ENCODE measurements at places on chromosomes 5 and 9. TPM values are rescaled to one million over a fixed set of nuclear protein-coding genes. Genes with fewer than 3 reads are reported as not detected.

DNA sequence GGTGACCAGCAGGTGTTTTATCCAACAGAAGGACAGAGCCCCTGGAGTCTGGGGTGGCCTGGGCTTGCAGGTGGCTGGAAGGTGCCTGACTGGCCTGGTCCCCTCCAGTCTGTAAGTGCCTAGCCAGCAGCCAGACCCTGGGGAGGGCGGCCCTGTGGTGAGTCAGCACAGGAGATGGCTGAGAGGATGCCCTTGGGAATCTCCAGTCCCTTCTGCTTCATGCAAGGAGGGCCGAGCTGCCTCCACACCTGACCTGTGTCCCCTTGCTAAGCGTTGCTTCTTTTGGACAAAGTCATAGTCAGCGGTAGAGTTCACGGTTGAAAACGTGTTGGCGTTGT lies 20.2 kb downstream of the OBP2B start:
- peaks cover 30% of the 10 kb centered on the region for H3K27me3 ChIP-seq
- no peaks in the 10 kb centered on the region for H3K36me3 ChIP-seq
- no peak overlapping the region for H3K27ac ChIP-seq

GRCh38 chr5:118616281-118616680 lies 372.1 kb downstream of the DTWD2 start:
- no peak for DNase-seq
- no peaks in the 10 kb centered on the region for H3K4me1 ChIP-seq
- no peak overlapping the region for H3K4me3 ChIP-seq
- no peaks in the 10 kb centered on the region for H3K36me3 ChIP-seq

GRCh38 chr9:114089206-114089840 lies 9.8 kb downstream of the KIF12 start:
- H3K27me3 ChIP-seq: peaks cover 5% of the 10 kb centered on the region
- H3K4me1 ChIP-seq: no peaks in the 10 kb centered on the region
- DNase-seq: no peak

SPINK7 gene
- not detected for total RNA-seq

SPATA31C1 gene
- not detected for total RNA-seq

NTRK2 gene
- 4.8 TPM for total RNA-seq

- H3K27me3 ChIP-seq: no peaks in the 10 kb centered on the region
- no peak overlapping the region for H3K4me3 ChIP-seq
- H3K36me3 ChIP-seq: no peaks in the 10 kb centered on the region
- no peak for DNase-seq
- H3K4me1 ChIP-seq: peaks cover 3% of the 10 kb centered on the region
- H3K27ac ChIP-seq: no peak overlapping the region
Observed at GRCh38 chr5:124403281-124403680, 343.2 kb downstream of the ZNF608 start.

DNA sequence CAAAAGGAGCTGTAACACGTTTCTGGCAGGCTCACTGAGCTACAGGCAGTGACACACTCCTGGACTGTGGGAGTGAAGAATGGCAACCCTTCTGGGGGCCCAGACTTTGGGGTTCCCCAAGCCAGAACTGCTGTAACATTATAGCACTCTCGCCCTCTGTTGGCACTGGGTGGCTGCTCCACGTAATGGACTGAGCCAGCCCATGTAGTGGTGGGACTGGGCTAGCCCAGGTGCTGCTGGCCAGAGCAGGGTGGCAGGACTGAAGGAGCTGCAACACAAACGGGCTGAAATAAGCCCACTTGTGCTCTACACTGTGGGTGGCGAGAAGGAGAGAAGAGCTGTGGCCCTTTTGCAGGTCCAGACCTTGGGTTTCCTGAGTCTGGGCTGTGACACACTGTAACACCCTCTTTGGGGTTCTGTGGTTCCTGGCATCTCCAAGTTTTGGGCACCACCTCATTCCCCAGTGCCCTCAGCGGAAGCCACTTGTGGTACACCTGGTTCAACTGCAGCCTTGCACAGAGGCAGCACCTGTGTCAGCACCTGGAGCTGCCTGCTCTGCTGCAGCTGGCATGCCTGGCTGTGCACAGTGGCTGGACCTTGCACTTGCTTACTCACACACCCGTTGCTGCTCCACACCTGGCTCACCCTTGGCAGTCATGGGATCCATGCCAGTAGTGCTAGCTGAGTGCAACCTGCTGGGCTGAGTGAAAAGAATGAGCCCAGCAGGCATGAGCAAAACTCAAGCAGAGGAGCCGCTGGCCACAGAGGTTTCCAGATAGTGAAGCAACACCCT lies 95.0 kb upstream of the PRR16 start:
- no peak for DNase-seq
- no peaks in the 10 kb centered on the region for H3K27me3 ChIP-seq
- no peaks in the 10 kb centered on the region for H3K4me1 ChIP-seq
- no peak overlapping the region for H3K27ac ChIP-seq
- no peaks in the 10 kb centered on the region for H3K36me3 ChIP-seq

DNA sequence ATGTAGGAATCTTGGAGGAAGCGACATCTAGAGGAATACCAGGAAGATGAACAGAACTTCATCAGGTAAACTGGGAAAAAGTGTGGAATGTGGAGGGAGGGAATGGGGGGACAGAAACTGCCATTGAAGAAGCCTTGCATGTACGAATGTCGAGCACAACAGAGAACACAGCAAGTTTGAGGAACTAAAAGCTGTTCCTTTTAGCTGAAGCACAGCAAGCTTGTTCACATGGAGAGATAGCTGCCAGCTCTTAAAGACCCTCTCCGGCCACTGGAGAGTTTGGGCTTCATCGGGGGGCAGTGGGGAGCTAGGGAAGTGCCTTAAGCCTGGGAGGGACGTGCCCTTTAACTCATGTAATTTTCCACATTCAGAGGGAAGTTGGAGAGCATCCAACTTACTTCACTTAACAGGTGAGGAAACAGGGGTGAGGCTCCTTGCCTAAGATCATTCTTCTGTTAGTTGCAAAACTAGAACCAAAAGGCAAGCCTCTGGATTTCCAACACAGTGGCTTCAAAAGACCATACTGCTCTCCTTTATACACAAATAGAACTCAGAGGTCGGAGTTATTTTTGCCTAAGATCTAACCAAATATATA lies 2.3 kb upstream of the CYFIP2 start:
- peaks cover 30% of the 10 kb centered on the region for H3K27me3 ChIP-seq
- H3K36me3 ChIP-seq: no peaks in the 10 kb centered on the region
- peaks cover 12% of the 10 kb centered on the region for H3K4me1 ChIP-seq
- DNase-seq: no peak
- H3K27ac ChIP-seq: no peak overlapping the region

DNA sequence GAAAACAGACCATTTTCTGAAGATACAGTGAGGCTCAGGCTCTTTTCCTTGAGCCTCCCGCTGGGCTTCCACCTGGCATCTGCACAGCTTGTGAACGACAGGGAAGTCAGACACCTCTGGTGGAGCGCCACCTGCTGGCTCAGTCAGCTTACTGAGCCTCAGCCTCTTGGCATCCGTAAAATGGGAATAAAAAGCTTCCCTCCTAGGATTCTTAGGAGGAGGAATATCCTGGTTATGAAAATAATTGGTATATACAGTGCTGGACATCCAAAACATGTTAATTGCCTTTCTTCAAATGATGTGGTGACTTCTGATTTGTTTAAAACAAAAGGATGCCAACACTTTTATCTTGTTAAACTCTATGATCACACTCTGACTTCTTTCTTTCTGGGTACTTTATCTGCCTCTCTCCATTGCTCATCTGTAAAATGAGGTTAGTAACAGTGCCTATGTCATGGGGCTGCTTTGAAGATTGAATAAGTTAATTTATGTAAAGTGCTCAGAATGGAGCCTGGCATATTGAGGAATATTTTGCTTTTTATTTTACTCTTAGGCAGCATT lies 67.5 kb downstream of the MAMDC2 start:
- peak overlapping the region; percentile 45 for H3K27ac ChIP-seq
- no peaks in the 10 kb centered on the region for H3K27me3 ChIP-seq
- H3K4me1 ChIP-seq: peaks cover 32% of the 10 kb centered on the region
- no peak overlapping the region for H3K4me3 ChIP-seq
- peak; percentile 50 for DNase-seq

DNA sequence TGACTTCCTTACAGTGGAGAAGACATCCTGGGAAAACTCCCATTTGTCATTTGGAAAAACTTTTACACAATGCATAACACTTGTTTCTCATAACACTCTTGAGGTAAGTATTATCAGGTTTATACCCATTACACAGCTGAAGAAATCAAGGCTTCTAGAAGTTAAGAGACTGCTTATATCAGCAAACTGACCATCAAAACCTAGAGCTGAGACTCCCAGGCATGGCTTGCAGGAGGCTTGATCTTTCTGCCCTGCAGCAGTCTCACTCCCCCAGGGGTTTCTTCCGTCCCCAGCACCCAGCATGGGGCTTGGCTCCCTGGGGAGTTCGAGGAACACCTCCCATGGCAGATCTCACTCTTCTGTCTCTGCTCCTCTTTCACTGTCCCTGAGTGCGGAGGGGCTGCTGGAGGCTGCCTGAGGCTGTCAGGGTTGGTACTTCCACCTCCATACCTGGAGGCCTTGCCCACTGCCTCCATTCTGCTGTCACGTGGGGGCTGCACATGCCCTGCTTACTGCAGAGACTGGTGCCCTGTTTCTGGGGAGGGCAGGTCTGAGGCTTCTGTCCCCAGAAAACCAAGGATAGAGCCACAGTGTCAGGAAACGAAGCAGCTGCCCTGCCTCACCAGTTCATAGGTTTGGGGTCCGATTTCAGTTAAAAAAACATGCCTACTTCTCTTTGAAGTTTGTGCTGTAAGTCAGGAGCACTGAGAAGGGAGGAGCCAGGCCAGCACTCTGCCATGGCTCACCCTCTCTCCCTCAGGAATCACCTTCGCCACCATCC lies 202.5 kb downstream of the PAX5 start:
- no peak overlapping the region for H3K27ac ChIP-seq
- no peaks in the 10 kb centered on the region for H3K36me3 ChIP-seq
- H3K27me3 ChIP-seq: peaks cover 17% of the 10 kb centered on the region

EQTN gene
- total RNA-seq: not detected

PCDHB2 gene
- 44.3 TPM for total RNA-seq

DNA sequence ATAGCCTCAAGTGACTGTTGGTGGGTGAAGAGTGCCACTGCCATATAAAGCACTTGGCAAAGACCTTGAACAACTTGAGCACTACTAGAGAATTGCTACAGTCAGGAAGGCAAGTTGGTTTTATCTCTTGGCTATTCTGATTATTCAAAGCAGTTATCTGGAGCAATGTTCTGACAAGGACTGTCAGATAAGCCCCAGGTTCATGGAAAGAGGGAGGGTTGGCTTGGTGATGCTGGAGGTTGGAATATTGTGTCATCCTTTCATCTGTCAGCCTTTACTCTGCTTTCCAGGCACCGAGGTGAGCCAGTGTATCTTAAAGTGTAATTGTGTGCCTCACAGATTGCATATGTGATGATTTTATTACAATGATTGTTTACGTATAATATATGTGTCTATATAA lies 548.4 kb upstream of the ZNF608 start:
- no peak for DNase-seq
- no peaks in the 10 kb centered on the region for H3K36me3 ChIP-seq
- no peaks in the 10 kb centered on the region for H3K27me3 ChIP-seq
- no peak overlapping the region for H3K4me3 ChIP-seq
- H3K27ac ChIP-seq: no peak overlapping the region

GRCh38 chr9:89730715-89731114 lies 125.9 kb downstream of the GADD45G start:
- no peaks in the 10 kb centered on the region for H3K36me3 ChIP-seq
- no peak for DNase-seq
- peaks cover 5% of the 10 kb centered on the region for H3K4me1 ChIP-seq
- no peak overlapping the region for H3K4me3 ChIP-seq

DNA sequence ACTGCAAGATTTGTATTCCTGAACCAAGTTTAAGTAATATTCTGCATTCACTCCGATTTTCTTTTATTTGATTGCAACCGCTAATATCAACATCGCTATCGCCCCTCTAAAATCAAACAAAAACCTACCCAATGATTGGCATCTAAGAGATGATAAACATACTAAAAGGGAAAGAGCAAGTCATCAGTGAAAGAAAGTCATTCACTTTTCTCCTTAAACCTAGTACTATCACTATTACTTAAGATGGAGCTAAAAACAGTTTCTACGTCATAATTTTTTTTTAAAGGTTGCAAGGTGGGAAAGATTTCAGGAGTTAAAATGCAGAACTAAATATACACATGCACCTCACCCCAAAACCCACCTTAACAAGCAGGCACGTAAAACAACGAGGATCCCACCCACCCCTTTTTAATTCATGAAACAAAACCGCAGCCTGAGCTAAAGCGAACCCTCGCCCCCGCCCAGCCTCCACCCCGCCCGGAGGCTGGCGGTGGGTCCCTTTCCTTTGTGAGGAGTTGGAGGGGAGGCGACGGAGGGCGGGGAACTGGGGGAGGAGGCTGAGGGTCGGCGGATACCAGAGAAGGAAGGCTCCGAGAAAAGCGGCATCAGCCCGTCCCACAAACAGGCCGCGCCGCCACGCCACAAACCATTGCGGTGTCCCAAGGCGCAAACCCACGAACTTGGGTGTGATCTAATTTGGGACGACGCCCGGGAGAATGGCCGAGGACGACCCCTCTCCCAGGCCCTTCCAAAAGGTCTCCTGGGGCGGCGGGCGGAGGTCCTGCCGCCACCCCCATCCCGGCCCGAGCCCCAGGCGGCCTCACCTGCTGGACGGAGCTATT lies 861 bp downstream of the UBQLN1 start:
- H3K4me1 ChIP-seq: peaks cover 9% of the 10 kb centered on the region
- H3K4me3 ChIP-seq: peak overlapping the region; percentile 84
- H3K27me3 ChIP-seq: no peaks in the 10 kb centered on the region
- H3K27ac ChIP-seq: peak overlapping the region; percentile 100

- peak; percentile 29 for DNase-seq
- H3K4me1 ChIP-seq: no peaks in the 10 kb centered on the region
- no peaks in the 10 kb centered on the region for H3K36me3 ChIP-seq
- no peaks in the 10 kb centered on the region for H3K27me3 ChIP-seq
Observed at GRCh38 chr5:178249191-178249989, 16.8 kb upstream of the PHYKPL start.

- no peak overlapping the region for H3K4me3 ChIP-seq
- no peaks in the 10 kb centered on the region for H3K36me3 ChIP-seq
- H3K4me1 ChIP-seq: no peaks in the 10 kb centered on the region
- no peak for DNase-seq
Observed at GRCh38 chr5:77272206-77272605, 61.7 kb downstream of the PDE8B start.

DNA sequence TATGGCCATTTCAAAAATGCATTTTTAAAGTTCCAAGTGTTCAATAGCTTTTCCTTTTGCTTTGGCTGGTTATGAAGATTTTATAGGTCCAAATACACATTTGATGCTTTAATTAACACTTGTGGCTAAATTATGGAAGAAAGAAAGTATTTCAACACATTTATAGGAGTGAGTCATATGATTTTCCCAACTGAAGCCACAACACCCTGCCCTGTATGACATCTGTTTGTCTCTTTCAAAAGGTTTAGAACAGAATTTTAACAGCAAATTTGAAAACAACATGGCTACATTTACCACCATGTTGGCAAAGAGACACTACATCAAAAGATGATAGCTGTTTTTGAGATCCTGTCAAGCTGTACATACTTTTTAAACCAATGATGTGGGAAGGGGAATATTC lies 99.4 kb downstream of the TMEM174 start:
- no peak overlapping the region for H3K27ac ChIP-seq
- H3K4me3 ChIP-seq: no peak overlapping the region
- H3K36me3 ChIP-seq: no peaks in the 10 kb centered on the region

GRCh38 chr5:83227611-83228010 lies 150.3 kb downstream of the XRCC4 start:
- no peaks in the 10 kb centered on the region for H3K4me1 ChIP-seq
- no peak overlapping the region for H3K4me3 ChIP-seq
- no peaks in the 10 kb centered on the region for H3K36me3 ChIP-seq
- no peak overlapping the region for H3K27ac ChIP-seq
- peak; percentile 43 for DNase-seq
- H3K27me3 ChIP-seq: no peaks in the 10 kb centered on the region

- H3K4me3 ChIP-seq: no peak overlapping the region
- no peaks in the 10 kb centered on the region for H3K27me3 ChIP-seq
- H3K4me1 ChIP-seq: peaks cover 8% of the 10 kb centered on the region
Observed at GRCh38 chr9:86069206-86069869, 30.0 kb downstream of the GOLM1 start.

All from astrocyte (in vitro differentiated cells and primary cell).